ENCODE measurements at places on chromosomes 11 and 22. TPM values are rescaled to one million over a fixed set of nuclear protein-coding genes. Genes with fewer than 3 reads are reported as not detected.

- no peak for DNase-seq
Measured at GRCh38 chr11:128299132-128299726, 288.1 kb downstream of the ETS1 start.

- DNase-seq: no peak
Measured at GRCh38 chr22:48104766-48105165, 1342.3 kb downstream of the TBC1D22A start.

DNA sequence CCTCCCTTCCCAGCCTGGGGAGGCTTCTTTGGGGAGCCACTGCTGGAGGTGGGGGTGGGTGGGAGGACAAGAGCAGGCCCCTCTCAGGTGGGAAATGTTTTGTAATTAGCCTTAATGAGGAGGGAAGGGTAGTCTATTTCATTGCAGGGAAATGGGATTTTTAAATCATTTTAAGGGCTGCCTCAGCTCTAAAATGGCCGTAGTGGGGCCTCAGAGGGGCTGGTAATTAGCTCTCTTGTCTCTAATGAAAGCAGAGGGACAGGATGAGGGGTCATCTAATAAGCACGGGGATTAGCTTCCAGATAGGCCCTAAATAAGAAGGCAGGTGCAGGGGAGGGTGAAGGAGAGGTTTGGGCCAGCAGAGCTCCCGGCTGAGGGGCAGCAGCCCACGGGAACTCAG, 46.5 kb downstream of the LMO1 start:
- DNase-seq: no peak

- DNase-seq: no peak
Measured at GRCh38 chr11:68992743-68993255, 12.0 kb upstream of the MRGPRD start.

GRCh38 chr11:108654994-108655631, 9.8 kb upstream of the DDX10 start:
- DNase-seq: no peak

GRCh38 chr22:37425800-37426705, 1.2 kb downstream of the ELFN2 start:
- DNase-seq: peak; percentile 67

- no peak for DNase-seq
Measured at GRCh38 chr11:986270-986951, 50.1 kb downstream of the MUC6 start.

DNA sequence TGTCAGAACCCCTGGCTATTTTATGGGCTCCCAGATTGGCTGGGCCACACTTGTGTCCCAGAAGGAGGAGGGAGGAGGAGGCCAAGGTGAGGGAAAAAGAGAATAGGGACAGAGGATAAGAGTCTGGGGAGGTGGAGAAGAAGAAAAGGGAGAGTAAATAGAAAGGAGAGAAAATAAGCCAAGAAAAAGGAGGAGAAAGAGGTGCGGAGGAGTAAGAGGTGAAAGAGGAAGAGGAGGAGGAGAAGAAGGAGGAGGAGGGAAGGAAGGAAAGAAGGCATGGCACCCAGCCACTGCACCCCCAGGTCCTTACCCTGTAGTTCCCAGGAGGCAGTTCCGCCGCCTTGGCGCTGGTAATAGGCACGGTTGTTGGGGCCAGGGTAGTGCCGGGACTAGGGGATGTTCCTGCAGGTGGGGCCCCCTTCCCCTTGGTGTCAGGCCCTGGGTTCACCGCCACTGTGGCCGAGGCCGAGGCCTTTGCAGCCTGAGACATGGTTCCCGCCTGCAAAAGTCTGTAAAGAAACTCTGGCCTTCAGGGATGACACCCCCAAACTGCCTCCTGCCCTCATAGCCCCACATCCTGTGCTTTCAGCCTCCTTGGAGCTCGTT, 1.9 kb downstream of the CRYBB1 start:
- no peak for DNase-seq

GRCh38 chr11:9091044-9091922, at the start of gene SCUBE2:
SCUBE2 (minus strand) TSS chr11:9091599; CDS start chr11:9091528, 71 bp downstream.
- peak; percentile 45 for DNase-seq

DNA sequence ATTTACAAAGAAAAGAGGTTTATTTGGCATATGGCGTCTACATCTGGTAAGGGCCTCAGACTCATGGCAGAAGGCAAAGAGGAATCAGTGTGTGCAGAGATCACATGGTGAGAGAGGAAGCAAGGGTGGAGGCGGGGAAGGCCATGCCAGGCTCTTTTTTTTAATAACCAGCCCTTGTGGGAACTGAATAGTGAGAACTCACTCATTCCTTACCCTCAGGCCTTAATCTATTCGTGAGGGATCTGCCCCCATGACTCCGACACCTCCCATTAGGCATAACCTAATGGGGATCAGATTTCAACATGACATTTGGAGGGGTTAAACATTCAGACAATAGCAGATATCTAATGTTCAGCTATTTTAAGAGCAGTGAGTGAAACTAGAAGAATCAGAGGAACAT, 55.7 kb downstream of the ATM start:
- peak; percentile 71 for DNase-seq

GRCh38 chr22:43883012-43883661, 8.7 kb downstream of the PNPLA5 start:
- peak; percentile 62 for DNase-seq

- no peak for DNase-seq
Measured at GRCh38 chr11:21472261-21472660, 720.6 kb upstream of the ANO5 start.

DNA sequence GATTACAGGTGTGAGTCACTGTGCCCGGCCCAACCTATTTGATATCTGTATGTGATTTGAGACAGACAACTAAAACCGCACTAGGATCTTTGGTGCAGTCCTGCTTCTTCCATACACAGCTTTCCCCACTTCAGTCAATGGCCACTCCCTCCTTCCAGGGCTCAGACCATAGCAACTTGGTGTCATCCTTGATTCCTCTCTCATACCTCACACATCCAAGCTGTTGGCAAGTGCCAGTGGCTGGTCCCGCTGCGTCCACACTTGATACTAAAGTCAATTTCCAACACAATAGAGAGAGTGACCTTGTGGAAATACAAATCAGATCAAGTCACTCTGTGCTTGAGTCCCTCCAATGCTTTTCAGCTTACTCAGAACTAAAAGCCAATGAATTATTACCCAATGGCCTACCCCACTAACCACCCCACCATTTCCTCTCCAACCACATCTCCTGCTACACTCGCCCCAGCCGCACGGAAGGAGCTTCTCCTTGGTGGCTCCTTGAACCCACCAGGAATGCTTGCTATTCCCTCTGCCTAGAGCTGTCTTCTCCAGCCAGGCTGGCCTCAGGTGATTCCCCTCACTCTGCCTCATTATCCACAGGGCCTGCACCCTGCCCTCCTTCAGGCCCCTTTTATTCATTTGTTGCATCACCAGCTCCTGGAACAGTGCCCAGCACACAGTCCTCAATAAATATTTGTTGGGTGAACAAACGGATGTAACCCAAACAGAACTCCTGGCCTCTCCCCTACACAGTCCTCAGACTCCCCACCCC, 12.9 kb downstream of the ABTB2 start:
- DNase-seq: no peak

GRCh38 chr11:93487032-93487483, 56.1 kb downstream of the SMCO4 start:
- DNase-seq: no peak

DNA sequence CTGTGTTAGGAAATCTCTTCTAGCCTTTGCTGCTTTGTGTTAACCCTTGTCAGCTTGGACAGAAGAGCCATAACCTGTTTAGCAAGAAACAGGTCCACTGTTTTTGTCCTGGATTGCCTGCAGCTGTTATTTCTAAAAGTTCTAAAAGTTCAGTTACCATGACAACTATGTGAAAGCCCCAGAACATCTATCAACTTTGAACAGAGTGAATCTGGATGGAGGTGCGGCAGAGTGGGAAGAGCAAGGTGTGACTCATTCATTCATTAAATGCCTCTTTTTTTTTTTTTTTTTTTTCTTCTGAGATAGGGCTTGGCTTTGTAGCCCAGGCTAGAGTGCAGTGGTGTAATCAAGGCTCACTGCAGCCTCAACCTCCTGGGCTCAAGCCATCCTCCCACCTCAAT, 50.5 kb downstream of the RBX1 start:
- DNase-seq: no peak

GRCh38 chr22:24400034-24400725, 27.2 kb upstream of the ADORA2A start:
- no peak for DNase-seq

DNA sequence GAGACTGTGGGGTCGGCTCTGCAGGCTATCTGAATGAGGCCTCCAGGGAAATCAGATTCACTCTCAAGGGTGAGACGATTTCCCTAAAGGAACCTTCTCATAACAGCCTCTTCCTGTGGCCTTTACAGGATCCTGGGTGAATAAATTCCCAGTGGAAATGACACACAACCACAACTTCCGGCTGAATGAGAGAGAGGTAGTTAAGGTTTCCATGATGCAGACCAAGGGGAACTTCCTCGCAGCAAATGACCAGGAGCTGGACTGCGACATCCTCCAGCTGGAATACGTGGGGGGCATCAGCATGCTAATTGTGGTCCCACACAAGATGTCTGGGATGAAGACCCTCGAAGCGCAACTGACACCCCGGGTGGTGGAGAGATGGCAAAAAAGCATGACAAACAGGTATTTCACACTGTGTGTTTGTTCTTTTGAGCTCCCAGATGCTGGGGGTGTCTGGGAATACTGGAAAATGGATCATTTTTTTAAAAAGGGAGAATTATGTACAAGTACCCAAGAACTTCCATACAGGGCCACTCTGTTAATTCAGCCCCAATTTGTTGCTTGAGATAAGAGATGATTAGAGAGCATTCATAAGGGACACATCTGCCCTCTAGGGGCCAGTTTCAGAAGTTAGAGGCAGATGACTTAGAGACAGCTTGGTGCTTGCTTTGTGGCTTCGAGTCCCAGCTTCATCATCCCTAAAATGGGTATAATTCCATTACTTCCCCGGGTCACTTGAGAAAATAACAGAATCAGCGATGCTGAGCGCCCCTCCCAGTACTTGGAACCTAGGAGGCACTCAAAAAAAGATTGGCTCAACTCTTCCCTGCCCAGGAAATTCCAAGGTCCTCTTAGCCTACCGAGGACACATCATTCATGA, 10.2 kb downstream of the SERPIND1 start:
- no peak for DNase-seq

DNA sequence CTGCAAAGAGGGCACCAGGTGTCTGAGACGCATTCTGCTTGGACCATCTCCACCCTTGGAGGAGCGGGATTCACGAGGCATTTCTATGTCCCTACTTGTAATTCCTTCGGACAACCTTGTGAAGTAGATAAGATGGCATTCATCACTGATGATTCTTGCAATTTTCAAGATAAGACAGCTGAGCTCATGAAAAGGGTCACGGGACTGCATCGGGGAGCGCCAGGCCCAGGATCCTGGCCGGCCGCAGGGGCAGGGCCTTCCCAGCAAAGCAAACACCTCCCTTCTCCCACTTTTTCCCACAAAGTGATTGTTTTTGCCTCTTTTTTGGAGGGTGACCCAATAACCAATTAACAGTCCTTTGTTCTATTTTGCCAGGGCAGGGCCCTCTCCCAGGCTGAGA, 8.4 kb downstream of the LIF start:
- DNase-seq: no peak

DNA sequence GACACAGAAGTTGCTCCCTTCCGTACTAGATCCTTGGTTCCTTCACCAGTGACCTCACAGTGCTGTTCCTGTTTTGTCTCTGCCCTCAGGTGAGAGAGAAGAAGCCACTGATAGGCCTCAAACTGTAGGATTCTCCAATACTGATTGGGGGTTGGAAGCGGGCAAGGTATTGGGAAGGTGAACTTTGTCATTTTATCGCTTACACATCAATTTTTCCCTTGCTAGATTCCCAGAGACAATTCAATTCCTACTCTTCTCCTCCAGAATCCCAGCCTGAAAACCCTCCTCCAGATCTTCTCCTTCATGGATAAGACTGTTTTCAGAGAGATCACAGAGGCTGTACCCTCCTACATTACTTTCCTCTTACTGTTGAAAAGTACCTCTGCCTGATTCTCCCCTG, 9.4 kb upstream of the OR2D3 start:
- DNase-seq: no peak

DNA sequence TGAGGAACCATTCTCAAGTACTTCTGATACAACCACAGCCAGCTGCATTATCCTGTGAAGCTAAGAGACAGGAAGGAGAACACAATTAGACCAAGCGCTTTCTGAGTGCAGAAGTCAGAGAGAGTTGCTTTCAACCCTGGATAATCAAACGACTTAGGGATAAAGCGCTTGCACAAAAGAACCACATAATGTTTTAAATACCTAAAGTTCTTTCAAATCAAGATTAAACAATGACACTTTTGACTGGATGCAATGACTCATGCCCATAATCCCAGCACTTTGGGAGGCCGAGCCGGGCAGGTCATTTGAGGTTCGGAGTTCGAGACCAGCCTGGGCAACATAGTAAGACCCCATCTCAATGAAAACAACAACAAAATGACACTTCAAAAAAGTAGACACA, 145.1 kb downstream of the SWAP70 start:
- no peak for DNase-seq

DNA sequence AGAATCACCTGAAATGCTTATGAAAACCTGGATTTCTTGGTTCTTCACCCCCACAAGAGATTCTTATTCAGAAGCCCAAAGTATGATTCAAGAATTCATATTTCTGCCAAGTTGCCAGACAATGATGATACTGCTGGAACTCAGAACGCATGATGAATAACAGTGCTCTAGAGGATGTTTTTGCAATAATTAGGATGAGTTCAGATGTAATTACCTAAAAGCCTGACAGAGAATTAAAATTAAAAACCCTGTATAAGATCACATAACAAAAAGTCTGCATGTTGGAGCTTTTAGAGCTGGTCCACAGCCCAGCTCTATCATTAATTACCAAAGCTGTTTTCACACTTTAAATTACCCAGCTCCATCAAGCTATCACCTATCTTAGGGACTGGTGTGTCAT, 211.8 kb downstream of the LUZP2 start:
- DNase-seq: no peak

The OR8D1 gene
- not detected for total RNA-seq

The LRRC74B gene
- not detected for total RNA-seq

The CCDC179 gene
- total RNA-seq: not detected

The TOM1 gene
- 40.6 TPM for total RNA-seq

The MAJIN gene
- total RNA-seq: not detected

The HORMAD2 gene
- total RNA-seq: not detected

The CEP126 gene
- total RNA-seq: 3.9 TPM

The ZNF202 gene
- total RNA-seq: 18.2 TPM

The A4GALT gene
- total RNA-seq: 61.4 TPM

The POU2AF2 gene
- not detected for total RNA-seq
